ENCODE measurements at places on chromosomes 11 and 22.
A peak's percentile ranks its signal among the peaks of the same experiment; 100 is the strongest.

DNA sequence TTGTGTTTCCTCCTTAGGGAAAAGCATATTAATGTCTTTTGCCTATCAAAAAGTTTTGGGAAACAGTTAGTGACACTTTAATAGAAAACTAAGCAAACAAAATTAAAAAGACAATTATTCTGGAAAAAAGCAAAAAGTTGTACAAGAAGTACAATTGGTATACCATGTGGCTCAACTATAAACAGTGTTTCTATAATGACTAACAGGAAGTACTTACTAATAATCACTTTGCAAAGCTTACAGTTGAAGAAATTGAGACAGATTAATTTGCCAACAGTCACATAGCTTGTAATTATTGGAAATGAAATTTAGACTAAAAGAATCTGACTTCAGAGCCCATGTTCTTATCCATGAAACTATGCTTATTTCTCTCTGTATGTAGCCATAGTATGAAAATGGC, 24.7 kb downstream of the PPME1 start:
- DNase-seq: no peak

- DNase-seq: no peak
Measured at GRCh38 chr22:19760058-19760950, at the start of gene TBX1. TSS of gene TBX1 (plus strand) at chr22:19760778. CDS start at chr22:19760844, 66 bp downstream.

DNA sequence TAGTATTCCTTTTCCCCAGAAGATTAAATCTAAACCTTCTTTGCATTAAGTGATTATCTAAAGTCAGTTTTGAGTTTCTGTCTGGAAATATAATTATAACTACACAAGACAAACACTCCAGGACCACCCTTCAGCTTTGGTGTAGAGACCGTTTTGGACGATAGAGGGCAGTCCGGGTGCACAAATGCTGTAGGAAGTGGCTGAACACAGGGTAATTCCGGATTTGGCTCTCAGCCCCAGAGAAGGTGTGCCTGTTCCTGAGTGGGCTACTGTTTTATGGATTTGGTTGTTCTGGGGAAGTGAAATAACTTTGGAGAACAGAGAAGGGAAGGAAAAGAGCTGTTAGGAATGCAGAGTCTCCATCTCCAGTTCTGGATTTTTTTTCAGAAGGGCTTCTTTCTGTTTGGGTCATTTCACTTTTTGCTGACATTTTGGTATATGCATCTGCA, 14.8 kb downstream of the EXT2 start:
- peak; percentile 22 for DNase-seq

DNA sequence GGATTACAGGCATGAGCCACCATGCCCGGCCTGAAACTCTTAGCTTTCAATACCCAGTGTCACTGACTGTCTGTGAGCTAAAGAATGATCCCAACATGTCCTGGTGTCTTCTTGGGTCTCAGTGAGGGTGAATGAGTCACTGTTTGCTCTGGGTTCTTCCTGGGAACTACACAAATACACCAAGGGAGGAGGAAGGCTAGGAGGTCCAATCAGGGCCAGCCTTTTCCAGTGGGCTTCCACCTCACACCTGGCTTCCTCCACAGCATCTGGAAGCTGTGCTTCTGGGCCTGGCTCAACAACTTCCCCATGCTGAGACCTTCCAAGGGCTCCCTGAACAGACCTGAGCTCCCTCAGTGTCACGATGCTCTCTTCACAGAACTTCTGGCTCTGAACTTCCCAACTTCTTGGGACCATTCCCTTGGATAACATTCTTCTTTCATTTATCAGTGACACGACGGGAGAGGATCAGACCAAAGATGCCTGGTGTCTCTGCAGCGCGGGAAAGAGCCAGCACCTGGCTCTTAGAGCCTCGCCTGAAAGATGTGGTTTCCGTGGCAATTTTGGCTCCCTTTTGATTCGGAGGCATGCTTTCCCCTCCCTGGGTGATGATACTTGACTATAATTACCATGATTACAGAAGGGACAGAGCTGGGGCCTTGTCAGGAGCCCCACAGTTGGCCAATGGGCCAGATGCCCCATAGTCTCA, 22.3 kb upstream of the CHRM4 start:
- DNase-seq: no peak

DNA sequence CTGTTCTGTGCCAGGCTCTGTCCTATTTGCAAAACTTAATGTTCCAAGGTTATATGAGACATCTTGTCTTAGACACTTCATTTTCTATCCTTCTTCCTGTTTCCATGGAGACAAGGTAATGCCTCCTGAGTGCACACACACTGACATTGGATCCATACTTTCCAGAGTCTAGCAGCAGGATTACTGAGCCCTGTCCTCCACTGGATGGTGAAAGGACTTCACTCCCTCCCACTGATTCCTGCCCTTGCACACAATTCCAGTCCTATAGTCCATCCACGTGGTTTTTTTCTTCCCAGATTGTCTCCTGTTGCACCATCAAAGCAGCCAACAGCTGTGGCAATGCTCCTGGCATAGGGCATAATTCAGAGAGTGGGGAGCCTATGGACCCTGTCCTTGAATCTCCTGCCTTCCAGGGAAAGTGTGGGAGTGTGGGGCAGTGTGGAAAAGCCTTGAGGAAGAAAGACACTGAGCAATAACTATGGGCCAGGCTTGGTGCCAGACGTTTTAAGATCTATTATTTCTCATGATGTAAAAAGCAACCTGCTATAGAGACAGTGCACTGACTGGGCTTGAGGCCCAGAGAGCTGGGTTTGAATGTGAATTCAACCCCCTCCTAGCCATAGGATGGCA, 31.3 kb downstream of the SERPINH1 start:
- DNase-seq: no peak

DNA sequence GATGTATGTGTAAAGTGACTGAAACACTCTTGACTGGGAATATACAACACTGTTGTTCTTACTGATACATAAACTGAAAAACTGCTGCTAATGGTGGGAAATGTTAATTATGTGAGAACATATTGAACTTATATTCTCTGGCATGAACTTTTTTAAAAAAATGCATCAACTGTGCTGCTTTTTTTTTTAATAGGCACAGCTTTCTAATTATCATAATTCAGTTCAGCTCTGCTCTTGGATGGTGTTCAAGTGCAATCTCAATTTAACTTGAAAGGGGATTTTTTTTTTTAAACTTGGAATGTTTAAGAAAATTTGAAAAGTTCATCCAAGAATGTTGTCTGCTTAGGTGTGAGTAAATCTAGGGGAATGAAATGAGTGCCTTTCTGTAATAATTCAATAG, 5.2 kb downstream of the TEAD1 start:
- DNase-seq: no peak

GRCh38 chr11:62186195-62186594, 3.8 kb upstream of the SCGB1D1 start:
- no peak for DNase-seq

- no peak for DNase-seq
Measured at GRCh38 chr11:73660497-73661034, 14.2 kb downstream of the PLEKHB1 start.

- no peak for DNase-seq
Measured at GRCh38 chr11:134362192-134362901, 30.6 kb downstream of the GLB1L2 start.

DNA sequence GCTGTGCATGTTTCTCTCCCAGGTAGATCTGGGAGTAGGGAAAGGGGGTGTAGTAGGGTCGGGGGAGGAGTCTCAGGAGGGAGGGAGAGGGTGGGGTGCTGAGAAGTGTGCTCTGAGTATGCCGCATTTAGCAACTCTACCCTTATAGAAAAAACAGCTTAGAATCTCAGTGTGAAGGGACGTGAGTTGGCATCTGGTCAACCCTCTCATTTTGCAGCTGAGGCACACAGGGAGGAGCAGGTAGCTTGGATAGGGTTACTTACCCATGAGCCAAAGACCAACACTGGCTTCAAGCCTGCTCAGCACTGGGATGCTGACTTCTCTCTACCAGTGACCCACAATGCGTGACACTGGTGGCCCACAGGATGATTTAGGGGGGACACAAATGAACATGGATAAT, 95.9 kb downstream of the FBXO7 start:
- no peak for DNase-seq

- DNase-seq: peak; percentile 47
Measured at GRCh38 chr11:74739546-74740270, 8.5 kb upstream of the CHRDL2 start.

DNA sequence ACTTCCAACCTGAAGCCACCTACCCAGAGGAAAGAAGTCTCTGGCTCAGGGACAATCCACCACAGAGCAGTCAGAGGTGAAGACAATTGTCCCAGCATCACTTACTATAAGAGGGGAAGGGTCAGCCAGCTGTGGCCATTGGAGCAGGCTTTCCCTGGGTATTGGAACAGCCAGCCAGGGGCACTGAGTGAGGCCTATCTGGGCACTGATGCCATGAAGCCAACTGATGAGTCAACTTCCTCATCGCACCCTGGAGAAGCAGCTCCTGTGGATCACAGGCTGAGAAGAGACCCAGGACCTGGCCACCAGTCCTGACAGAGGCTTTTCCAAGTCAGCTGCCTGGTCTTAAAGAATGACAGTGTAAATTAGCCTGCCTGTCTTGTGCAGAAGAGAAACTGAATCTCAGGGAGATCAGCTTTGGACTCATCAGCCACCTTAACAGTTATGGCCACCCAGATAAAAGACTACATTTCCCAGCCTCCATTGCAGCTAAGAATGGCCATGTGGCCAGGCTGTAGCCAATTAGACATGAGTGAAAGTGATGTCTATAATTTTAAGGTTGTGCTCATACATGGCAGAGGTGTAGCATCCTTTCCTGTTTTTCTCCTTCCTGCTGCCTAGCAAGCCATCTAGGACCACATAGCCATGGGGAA, 19.0 kb downstream of the CHST1 start:
- no peak for DNase-seq

DNA sequence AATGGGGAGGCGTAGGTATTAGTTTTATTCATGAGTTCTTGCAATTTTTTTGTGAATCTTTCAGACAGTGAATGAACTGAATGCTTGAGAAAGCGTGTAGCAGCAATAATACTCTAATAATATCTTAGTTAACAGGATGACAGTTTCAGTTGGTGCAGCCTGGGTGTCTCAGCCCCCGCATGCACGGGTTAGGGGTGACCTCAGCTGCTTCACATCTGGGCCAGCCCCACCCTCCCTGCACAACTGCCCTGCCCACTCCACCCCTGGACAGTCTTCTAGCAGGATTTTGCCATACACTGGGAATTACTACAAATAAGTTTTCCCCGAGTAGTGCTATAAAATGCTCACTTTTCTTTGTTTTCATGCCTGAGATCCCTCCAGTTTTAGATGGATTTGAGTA, 83.2 kb downstream of the ST3GAL4 start:
- DNase-seq: no peak

GRCh38 chr22:48433647-48434046, 1394.0 kb downstream of the BRD1 start:
- DNase-seq: no peak

DNA sequence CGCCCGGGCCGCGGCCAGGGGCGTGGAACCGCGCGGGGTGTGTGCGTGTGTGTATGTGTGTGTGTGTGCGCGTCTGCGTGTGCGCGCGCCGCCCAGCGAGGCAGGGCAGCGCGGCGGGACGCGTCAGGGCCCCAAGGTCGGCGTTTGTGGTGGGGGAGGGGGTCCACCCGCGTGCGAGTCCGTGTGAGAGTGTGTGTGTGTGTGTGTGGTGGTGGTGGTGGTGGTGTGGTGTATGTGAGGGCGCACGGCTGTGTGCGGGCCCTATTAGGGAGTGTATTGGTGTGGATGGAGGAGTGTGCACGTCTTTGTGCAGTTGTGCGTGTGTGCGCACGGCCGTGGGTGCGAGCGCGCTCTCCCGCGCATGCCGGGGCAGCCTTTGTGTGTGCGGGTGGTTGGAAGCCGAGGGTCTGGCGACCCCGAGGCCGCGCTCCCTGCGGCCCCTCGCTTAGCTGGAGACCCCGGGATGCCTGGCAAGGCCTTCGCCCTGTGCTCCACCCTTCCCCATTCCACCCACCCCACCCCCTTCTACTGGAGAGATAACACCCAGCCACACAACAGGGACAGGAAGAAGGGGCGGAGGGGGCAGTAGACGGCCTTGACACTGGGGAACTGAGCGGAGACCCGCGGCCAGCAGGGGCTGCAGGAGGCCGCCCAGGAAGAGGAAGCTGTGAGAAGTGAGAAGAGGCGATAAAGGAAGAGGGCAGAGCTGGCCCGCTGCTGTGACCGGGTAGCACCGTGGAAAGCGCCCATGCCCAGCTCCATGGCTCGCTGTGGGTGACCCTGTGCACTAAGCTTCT, 528 bp upstream of the ARRB1 start:
- DNase-seq: no peak

GRCh38 chr11:115360186-115360824, 143.9 kb downstream of the CADM1 start:
- no peak for DNase-seq

- no peak for DNase-seq
Measured at GRCh38 chr22:46362203-46362933, 26.9 kb downstream of the TRMU start.

GRCh38 chr11:60996381-60997138, 25.1 kb downstream of the CD6 start:
- no peak for DNase-seq

DNA sequence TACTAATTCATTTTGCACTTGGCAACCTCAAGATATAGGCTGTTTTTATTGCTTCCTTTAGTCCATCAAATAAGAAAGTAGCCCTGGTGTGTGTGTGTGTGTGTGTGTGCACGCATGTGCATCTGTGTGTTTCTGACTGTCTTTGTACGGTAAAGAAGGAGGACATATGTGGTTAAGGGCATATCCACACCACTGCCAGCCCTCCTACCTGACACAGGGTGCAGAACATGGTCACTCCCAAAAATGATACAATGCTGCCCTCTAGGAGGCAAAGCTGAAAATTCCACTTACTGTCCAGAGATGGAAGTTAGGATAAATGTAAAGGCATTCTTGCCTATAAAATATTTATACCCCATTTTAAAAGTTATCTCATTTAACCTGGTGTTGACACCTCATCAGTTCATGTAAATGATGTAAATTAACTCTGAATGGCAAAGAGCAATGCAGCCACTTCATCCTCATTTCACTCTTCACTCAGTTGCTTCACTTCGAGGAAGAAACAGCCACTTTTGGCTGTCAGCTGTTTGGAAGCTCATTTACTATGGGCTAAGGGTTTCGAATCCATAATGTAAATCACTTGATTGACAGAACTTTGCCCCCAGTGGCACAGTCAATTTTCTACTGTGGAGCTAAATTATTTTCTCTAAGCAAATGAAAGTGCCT, 83.1 kb upstream of the MTNR1B start:
- DNase-seq: peak; percentile 36

- DNase-seq: no peak
Measured at GRCh38 chr11:120974965-120975364, 48.9 kb upstream of the TBCEL start.

DNA sequence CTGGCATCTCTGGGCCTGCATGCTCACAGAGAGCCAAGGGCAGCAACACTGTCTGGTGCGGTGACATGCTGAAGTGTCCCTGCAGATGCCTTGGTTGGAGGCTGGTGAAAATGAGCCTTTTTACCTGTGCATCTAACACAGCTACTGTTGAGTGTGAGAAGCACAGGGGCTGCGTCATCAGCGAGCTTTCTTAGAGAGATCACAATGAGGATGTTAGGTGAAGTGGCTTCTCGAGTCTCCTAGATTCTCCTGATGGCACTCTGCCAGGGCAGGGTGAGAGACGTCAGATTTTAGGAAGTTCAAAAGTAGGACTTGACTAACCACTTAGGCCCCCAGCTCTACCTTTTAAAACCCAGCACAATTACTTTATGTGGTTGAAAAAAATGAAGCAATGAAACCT, 3.6 kb upstream of the SLC15A3 start:
- DNase-seq: no peak
